ENCODE measurements at places on chromosomes 1 and 21.

GRCh38 chr1:37776946-37777516 is 12.1 kb upstream of the EPHA10 start:
- no peak for DNase-seq

- DNase-seq, result no peak
These were observed 20.7 kb upstream of the CHIA start for GRCh38 chr1:111269825-111270406.

DNA sequence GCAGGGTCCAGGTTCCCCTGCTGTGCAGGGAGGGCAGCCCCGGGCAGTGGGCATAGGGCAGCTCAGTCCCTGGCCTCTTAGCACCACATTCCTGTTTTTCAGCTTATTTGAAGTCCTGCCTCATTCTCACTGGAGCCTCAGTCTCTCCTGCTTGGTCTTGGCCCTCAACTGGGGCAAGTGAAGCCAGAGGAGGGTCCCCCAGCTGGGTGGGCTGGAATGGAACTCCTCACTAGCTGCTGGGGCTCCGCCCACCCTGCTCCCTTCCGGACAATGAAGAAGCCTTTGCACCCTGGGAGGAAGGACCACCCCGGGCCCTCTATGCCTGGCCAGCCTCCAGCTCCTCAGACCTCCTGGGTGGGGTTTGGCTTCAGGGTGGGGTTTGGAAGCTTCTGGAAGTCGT is 32.8 kb upstream of the LHX4 start:
- no peak for DNase-seq

DNA sequence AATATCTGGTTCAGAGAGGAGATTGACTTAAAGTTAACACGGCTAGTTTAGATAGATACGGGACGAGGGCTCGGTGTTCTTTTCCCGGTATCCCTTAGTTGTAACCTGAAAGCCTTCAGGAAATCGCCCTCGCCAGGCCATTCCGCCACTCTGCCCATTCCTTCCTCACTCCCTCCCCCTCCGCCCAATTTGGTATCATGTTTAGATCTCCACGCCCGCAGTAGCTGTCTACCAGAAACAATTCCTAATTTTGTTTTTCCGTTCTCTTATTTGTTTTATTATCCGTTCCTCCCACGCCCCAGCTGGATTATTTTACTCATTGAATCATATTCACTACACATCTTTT is 685 bp upstream of the VAMP4 start:
- no peak for DNase-seq

DNA sequence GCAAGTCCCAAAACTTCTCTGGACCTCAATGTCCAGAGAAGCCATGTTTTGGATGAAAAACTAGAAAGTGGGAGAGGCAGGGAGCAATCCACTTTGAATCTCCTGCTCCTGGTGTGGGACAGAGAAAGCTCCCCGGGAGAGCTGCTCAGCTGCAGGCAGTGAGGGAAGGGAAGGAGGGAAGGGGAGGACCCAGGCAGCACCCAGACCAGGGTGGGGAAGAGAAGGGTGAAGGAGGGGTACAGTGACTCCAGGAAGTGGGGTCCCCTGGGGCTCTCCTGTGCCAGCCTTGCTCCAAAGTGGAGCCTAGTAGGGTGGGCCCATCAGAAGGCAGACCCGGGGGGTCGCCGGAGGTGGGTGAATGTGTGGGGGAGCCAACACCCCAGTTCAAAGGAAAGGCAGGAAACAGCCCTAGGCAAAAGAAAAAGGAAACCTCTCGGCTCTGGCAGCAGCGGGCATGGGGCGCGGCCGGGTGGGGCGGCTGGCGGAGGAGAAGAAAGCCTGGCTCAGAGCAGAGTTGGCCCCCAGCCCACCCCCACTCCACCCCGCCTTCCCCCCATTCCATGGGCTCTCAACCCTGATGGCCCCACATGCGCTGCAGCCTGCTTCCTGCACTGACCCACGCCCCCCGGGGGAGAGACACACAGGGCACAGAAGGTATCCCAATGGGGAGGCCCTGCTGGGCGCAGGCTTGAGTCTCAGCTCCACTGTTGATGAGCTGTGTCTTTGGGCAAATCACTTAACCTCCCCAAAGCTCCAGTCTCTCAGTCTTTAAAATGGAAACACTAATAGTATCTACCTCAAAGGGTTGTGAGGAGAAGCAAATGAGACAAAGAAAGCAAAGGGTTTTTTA is 5.7 kb downstream of the LGR6 start:
- DNase-seq, result no peak

Data from NCI-H1694 (cell line).